ENCODE measurements at places on chromosomes 1 and 21. TPM values are rescaled to one million over a fixed set of nuclear protein-coding genes. Genes with fewer than 3 reads are reported as not detected.

Gene RC3H1
- 5.9 TPM for polyA plus RNA-seq

Gene FCRL5
- polyA plus RNA-seq, result not detected

Gene FAM89A
- polyA plus RNA-seq, result 2.4 TPM

Gene SPAG17
- polyA plus RNA-seq, result not detected

Gene KANK4
- polyA plus RNA-seq, result 0.38 TPM
